ENCODE measurements at places on chromosomes 6 and 20. TPM values are rescaled to one million over a fixed set of nuclear protein-coding genes. Genes with fewer than 3 reads are reported as not detected.

- H3K27me3 ChIP-seq = no peaks in the 10 kb centered on the region
- no peak overlapping the region for H3K4me3 ChIP-seq
- no peak overlapping the region for H3K27ac ChIP-seq
- H3K36me3 ChIP-seq = no peaks in the 10 kb centered on the region
- DNase-seq = no peak
Observed at GRCh38 chr6:129871221-129871620, 10.1 kb upstream of the TMEM244 start.

- no peaks in the 10 kb centered on the region for H3K36me3 ChIP-seq
- DNase-seq = no peak
- H3K27me3 ChIP-seq = no peaks in the 10 kb centered on the region
Observed at GRCh38 chr6:14984519-14984853, 261.4 kb upstream of the JARID2 start.

DNA sequence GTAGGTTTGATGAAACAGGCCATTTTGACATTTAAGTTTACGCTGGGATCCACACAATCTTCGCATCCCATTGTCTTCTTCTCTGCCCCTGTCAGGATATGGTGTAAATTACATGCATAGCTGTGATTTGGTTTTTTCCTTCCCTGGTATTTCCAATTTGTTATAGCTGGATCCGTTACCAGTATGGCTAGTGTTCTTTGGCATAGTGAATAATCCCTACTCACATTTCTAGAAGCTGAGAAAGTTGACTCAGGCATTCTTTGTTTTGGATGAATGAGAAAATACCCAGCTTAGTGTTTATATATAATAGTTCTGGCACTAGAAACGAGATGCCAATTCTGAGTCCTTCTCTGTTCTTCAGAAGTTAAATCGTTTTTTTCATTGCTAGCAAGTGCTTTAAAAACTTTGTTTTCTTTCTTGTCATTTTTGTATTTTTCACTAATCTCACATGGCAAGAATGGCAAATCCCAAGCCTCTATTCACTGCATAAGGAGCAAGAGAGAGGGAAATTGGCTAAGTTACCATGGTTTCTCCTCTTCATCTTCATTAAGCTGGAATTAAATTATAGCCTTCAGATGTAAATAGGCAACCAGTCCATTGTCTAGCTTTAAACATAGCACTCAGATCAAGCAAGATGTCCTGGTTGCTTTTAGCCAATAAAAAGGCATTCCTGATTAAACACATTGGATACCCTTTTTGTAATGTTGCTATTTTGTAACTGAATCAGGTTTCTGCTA, 91.9 kb upstream of the LAMP5 start:
- no peaks in the 10 kb centered on the region for H3K36me3 ChIP-seq
- no peak overlapping the region for H3K27ac ChIP-seq
- H3K4me1 ChIP-seq = no peaks in the 10 kb centered on the region
- no peak for DNase-seq
- no peak overlapping the region for H3K4me3 ChIP-seq

GRCh38 chr6:79173378-79173777, 61.1 kb downstream of the HMGN3 start:
- no peak overlapping the region for H3K4me3 ChIP-seq
- no peaks in the 10 kb centered on the region for H3K4me1 ChIP-seq
- H3K27ac ChIP-seq = no peak overlapping the region
- H3K27me3 ChIP-seq = no peaks in the 10 kb centered on the region

GRCh38 chr6:32970413-32971241, 2.2 kb downstream of the BRD2 start:
- peak overlapping the region; percentile 96 for H3K4me3 ChIP-seq
- no peaks in the 10 kb centered on the region for H3K4me1 ChIP-seq
- H3K27ac ChIP-seq = peak overlapping the region; percentile 100
- peak; percentile 96 for DNase-seq
- H3K27me3 ChIP-seq = peaks cover 2% of the 10 kb centered on the region

DNA sequence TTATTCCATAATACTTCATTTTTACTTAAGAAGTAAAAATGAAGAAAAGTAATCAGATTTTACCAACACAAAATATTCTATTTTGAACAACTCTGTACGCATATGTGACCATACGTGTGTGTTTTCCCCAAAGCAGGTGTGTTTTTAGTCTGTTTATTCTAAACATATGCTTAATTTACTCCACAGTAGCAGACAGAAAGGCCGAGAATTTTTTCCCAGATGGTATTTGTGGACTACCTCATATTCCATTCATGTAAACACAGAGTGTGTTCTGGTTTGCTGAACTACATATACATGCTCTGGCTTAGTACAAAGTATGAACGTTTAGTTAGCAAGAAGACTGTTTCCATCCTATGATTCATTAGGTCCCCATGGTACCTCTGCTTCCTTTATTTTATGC, 233.3 kb upstream of the RUNX2 start:
- no peaks in the 10 kb centered on the region for H3K27me3 ChIP-seq
- no peak for DNase-seq
- H3K4me1 ChIP-seq = no peaks in the 10 kb centered on the region
- H3K27ac ChIP-seq = no peak overlapping the region
- H3K36me3 ChIP-seq = no peaks in the 10 kb centered on the region
- no peak overlapping the region for H3K4me3 ChIP-seq

- H3K36me3 ChIP-seq = no peaks in the 10 kb centered on the region
- H3K4me1 ChIP-seq = no peaks in the 10 kb centered on the region
- no peak overlapping the region for H3K4me3 ChIP-seq
- H3K27me3 ChIP-seq = no peaks in the 10 kb centered on the region
- no peak for DNase-seq
Observed at GRCh38 chr6:121726596-121726995, 291.1 kb downstream of the GJA1 start.

The ANGPT4 gene
- total RNA-seq = 0.33 TPM

DNA sequence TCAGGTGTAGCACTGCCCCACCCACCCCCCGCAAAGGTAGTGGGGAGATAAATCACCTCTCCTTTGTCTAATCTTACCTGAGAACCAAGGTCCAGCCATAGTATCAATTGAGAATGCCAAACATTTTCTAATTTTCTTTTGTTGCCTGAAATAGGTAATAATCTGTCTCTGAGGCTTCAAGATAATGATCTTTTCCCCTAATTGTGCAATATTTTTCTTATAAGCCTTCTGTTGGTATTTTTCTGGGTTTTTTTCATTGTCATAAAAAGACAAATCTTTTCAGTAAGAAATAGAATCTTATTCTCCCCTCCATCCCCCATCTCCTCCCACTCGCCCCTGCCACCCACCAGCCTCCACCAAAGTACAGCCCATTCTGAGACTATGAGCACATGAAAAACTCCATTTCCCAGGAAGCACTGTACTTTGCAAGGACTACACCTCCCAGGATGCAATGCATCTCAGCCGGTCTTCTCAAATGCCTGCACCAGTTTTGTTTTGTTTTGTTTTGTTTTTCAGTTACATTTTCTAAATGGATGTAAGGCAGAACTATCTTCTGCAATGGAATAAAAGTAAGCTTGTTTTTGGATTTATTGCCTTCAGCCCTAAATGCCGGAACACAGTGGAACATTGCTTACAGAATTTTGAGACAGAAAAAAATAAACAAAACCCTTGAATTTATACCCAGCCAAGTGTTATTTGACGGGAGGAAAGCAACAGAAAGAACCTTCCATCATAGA, 268.0 kb downstream of the TFAP2A start:
- no peaks in the 10 kb centered on the region for H3K4me1 ChIP-seq
- no peaks in the 10 kb centered on the region for H3K36me3 ChIP-seq
- no peak overlapping the region for H3K4me3 ChIP-seq
- H3K27me3 ChIP-seq = peaks cover 1% of the 10 kb centered on the region
- no peak for DNase-seq

GRCh38 chr6:16305788-16306187, 67.4 kb downstream of the GMPR start:
- H3K27me3 ChIP-seq = no peaks in the 10 kb centered on the region
- H3K36me3 ChIP-seq = no peaks in the 10 kb centered on the region
- no peak overlapping the region for H3K27ac ChIP-seq
- no peaks in the 10 kb centered on the region for H3K4me1 ChIP-seq

DNA sequence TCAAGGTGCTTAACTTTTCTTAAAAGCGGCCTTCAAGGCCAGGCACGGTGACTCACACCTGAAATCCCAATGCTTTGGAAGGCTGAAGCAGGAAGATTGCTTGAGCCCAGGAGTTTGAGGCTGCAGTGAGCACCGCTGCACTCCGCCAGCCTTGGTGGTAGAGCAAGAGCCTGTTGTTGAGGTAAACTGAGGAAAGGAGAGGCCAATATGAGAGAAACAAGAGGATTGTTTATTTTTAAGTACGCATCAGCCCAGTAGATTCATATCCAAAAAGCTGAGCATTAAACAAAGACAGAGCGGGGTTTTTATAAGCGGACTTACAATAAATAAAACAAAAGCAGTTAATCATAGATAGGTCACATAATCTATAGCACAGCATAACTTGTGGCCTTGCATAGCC, 15.0 kb upstream of the GMPR start:
- no peaks in the 10 kb centered on the region for H3K4me1 ChIP-seq
- H3K36me3 ChIP-seq = no peaks in the 10 kb centered on the region
- H3K27me3 ChIP-seq = no peaks in the 10 kb centered on the region
- no peak overlapping the region for H3K4me3 ChIP-seq
- no peak for DNase-seq
- no peak overlapping the region for H3K27ac ChIP-seq

The ZNF165 gene
- 0.24 TPM for total RNA-seq

GRCh38 chr6:8027965-8028651, 36.1 kb downstream of the BLOC1S5 start:
- no peaks in the 10 kb centered on the region for H3K4me1 ChIP-seq
- H3K36me3 ChIP-seq = no peaks in the 10 kb centered on the region
- no peaks in the 10 kb centered on the region for H3K27me3 ChIP-seq
- H3K4me3 ChIP-seq = no peak overlapping the region

DNA sequence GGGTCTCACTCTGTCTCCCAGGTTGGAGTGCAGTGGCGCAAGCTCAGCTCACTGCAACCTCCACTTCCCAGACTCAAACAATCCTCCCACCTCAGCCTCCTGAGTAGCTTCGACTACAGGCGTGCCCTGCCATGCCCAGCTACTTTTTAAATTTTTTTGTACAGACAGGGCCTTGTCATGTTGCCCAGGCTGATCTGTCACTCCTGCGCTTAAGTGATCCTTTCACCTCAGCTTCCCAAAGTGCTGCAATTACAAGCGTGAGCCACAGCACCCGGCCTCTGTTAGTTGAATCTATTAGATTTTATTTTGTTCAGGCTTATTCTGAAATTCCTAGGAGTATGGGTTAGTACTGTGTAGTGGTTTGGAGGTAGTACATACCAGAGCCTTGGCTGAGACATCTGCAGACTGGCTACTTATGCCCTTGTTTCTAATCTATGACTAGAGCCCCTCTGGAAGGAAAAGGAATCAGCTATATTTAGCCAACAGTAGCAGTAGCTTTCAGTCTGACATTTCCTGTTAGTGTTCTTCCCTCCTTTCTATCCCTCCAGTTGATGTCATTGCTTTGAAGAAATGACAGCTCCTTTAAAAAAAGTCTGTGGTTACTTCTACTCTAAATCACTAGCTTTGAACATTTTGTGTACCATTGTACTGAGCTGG, 74.4 kb downstream of the ITCH start:
- H3K36me3 ChIP-seq = peaks cover 1% of the 10 kb centered on the region
- no peaks in the 10 kb centered on the region for H3K27me3 ChIP-seq
- no peak overlapping the region for H3K27ac ChIP-seq
- no peak overlapping the region for H3K4me3 ChIP-seq
- peaks cover 2% of the 10 kb centered on the region for H3K4me1 ChIP-seq

DNA sequence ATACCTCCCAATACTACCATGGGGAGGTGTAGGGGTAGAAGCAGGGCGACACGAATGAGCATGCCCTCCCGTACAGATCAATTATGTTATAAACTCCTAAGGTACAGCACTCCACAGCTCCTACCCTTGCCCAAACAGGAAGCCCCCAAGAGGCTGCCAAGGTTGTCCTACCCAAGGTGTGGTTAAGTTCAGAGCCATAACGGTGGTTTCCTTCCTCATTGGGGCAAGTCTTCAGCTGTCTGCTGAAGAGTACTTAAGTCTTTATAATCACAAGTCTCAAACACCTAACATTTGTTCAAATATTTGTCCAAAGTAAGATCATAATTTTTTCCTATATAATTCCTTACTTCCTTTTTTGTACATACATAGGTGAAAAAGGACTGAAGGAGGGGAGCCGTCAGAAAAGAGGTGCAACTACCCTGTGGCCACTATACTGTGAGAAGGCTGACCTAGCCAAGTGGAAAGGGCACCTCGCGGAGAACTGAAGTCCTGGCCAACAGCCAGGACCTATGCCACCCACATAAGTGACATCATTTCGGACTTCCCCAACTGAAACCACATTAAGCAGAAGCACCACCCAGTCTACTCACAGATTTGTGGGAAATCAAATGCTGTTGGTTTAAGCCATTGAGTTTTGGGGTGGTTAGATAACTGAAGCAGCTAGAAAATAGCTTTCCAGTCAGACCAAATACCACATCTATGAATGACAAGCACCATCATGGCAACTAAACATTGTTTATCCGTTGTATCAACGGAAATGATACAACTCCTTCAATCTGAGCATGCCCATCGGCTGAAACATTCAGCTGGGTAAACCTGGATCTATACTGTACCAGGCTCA, 2.9 kb upstream of the RAB22A start:
- H3K36me3 ChIP-seq = no peaks in the 10 kb centered on the region
- no peak for DNase-seq
- H3K4me3 ChIP-seq = no peak overlapping the region
- no peak overlapping the region for H3K27ac ChIP-seq
- H3K4me1 ChIP-seq = no peaks in the 10 kb centered on the region

The DLK2 gene
- not detected for total RNA-seq

- no peaks in the 10 kb centered on the region for H3K4me1 ChIP-seq
- H3K27me3 ChIP-seq = no peaks in the 10 kb centered on the region
- no peak overlapping the region for H3K27ac ChIP-seq
- no peaks in the 10 kb centered on the region for H3K36me3 ChIP-seq
- no peak for DNase-seq
Observed at GRCh38 chr6:75202676-75203131, 3.1 kb downstream of the COL12A1 start.
